ENCODE measurements at places on chromosomes 13 and 19.

GRCh38 chr19:2488942-2489731 lies 13.2 kb downstream of the GADD45B start:
- DNase-seq, result no peak

DNA sequence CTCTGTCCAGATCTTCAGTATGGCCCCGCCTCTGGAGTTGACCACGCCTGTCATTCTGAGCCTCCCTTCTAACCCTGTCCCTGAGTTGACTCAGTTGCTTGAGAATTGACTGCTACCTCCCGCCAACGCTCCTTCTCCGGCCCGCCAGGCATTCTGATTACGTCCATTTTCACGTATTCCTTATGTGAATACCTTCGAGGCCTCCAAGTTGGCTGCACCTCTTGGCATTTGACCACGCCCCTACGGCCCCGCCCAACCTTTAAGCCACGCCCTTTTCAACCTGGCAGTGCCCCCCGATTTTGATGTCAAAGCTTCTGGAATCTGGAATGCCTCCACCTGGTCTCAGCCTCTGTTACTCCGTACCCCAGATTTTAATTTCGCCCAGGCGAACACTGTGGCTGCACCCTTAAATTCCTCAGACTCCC lies 1.7 kb upstream of the EML2 start:
- no peak for DNase-seq

- no peak for DNase-seq
Measured at GRCh38 chr19:45349430-45349941, 8.9 kb downstream of the KLC3 start.

- DNase-seq, result no peak
Measured at GRCh38 chr19:392375-392970, 16.5 kb downstream of the C2CD4C start.

DNA sequence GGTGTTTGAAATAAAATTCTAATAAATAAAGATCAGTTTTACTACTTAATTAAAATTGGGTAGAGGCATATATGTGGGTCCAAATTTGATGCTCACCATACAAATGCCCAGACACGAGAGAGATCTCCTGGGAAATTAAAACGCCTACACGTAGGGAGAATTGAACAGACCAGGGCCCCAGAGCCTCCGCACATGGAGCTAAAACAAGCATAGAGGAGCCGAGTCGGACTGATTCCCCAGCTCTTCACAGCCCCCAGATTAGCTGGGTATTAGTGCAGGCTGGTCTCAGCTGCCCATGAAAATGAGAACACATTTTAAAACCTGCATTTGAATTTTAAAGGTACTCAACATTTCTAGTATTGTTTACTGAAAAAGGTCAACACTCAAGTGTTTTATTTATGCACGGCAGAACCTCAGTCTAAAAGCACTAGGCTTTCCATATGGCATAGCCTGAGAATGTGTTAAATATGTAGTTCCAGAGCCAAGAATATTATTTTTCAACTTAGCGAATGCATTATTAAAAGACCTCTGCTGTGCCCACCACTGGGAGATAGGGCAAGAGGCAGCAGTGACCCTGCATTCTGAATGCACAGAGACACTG lies 344.8 kb downstream of the ENOX1 start:
- no peak for DNase-seq

- DNase-seq, result no peak
Measured at GRCh38 chr19:38417544-38418506, 8.2 kb downstream of the RASGRP4 start.

- DNase-seq, result no peak
Measured at GRCh38 chr13:111139452-111139851, 24.3 kb downstream of the ARHGEF7 start.

GRCh38 chr19:30916238-30916637 lies 433.0 kb downstream of the TSHZ3 start:
- DNase-seq, result no peak

DNA sequence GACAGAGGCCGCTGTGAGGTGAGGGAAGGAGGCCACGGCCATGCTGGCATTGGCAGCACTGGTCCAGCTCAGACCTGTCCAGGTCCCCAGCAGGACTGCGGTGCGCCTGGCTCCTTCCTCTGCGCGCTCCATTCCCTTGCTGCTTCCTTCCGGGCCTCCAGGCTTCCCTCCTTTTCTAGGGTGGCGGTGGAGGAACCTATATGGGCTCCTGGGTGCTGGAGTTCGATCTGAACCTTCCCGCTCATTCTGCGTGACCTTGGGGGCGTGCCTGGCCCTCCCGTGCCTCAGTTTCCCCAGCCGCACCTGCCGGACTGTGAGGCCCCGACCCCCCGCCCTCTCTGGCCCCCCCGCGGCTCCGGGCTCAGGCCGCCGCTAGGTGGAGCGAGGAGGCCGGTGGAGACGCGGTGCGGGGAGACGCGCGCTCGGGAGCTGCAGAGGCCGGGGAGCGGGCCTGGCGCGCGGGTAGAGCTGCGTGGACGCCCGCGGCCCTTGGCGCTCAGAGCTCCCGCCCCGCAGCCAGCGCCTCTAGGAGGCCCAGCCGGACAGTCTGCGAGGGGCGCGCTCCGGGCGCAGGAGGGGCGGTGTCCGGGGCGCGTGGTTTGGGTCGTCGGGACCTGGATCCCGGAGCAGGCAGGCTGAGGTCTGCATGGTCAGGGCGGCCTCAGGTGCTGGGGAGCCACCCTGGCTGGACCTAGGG lies 29.9 kb downstream of the EFNA2 start:
- DNase-seq, result no peak

Data from AG04450 (cell line).